RWPE2 (cell line): ENCODE measurements at places on chromosomes 16 and 17.

- DNase-seq = peak; percentile 86
These were observed 60.9 kb downstream of the RPTOR start for GRCh38 chr17:80605326-80606066.

DNA sequence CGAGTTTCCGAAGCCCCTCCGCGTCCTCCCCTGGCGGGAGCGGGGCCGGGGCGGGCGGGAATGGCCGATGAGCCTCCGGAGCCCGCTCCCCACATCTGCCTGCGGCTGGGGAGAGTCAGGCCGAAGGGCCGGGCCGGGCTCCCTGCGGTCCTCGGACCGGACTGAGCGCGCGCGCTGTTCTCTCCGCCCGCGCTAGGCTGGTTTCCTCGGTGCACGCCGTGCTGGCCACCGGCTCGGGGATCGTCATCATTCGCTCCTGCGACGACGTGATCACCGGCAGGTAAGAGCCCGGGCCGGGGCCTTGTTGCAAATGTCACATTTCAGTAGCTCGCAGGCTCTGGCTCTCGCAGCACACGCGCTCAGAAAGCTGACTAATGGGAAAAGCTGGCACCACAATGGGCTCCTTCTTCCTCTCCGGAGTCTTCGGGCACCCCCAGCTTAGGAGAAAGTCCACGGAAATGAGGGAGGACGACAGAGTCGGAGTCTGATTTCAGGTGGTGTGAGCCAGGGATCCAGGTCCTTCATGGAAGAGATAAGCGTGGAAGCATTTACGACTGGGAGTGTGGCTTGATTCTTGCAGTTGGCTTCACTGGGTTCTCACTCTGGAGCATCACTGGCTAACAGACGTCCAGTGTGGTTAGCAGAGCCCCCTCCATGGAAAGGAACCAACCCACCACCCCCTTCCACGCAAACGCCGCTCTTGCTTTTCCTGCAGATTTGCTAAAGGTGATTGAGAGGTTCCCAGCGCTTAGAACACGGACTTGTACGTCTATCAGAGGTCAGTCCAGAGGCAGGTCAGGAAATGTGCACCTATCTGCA, 715 bp downstream of the TLCD3A start:
- DNase-seq = no peak

- DNase-seq = no peak
These were observed 16.0 kb upstream of the LRRC75A start for GRCh38 chr17:16507918-16508533.

GRCh38 chr17:82802075-82802780, 37.6 kb downstream of the ZNF750 start:
- no peak for DNase-seq

DNA sequence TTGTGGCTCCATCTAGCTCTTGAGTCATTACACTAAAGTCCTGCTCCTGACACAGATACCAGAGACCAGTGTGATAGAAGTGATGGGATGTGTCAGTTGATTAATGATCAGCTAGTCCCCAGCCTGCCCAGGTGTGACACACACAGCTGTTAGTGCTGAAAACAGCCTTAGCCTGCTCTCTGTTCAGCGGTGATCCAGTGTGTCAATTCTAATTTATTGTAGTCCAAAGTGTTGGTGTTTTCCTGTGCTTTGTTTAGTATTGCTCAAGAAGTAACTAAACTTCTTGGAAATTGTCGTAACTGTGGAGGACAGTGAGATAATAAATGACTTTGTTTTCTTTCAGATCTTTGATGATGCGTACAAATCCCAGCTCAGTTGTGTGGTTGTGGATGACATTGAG, 92.3 kb downstream of the WNT3 start:
- DNase-seq = no peak

GRCh38 chr17:42321555-42321954, 33.3 kb downstream of the STAT5A start:
- DNase-seq = no peak

DNA sequence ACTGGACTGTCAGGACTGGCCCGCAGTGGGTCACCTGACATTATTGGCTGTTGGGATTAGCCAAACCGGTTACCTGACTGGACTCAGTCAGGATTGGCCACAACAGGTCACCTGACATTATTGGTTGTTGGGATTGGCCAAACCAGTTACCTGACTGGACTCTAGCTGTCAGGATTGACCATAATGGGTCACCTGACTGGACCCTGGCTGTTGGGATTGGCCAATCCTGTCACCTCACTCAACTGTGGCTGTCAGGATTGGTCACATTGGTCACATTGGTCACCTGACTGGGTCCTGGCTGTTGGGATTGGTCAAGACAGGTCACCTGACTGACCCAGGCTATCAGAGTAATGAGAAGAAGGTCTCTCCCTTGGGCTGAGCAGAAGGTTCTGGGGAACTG, 207.7 kb upstream of the SDK2 start:
- no peak for DNase-seq

DNA sequence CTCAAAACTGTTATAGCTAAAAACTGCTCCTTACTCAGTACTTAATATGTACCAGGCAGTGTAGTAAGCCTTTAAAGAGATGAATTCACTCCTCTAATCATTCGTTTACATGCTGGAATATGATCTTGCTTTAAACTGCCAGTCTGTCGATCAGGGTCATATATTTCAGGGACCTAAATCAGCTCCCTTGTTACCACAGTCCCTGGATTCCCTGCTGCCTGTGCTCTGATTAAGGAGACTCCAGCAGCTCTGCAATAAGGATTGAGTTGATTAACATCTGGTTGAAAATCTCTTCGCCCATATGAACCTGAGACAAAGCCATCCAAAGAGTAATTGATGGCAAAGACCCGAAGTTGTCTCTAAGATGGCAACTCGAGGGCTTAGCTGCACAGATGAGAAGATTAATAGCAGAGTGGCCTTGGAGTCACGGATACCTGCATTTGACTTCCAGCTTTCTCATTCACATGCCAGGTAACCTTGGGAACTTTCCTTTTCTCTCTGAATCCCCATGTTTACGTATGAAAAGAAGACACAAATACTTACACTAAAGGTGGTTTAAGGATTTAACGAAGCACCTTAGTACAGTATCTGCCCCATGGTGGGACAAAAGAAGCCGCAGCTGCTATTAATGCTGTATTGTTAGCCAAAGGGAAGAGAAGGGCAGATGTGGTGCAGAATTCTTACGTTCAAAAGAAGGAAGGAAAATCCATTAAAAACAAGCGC, 68.2 kb downstream of the VAT1L start:
- DNase-seq = no peak

DNA sequence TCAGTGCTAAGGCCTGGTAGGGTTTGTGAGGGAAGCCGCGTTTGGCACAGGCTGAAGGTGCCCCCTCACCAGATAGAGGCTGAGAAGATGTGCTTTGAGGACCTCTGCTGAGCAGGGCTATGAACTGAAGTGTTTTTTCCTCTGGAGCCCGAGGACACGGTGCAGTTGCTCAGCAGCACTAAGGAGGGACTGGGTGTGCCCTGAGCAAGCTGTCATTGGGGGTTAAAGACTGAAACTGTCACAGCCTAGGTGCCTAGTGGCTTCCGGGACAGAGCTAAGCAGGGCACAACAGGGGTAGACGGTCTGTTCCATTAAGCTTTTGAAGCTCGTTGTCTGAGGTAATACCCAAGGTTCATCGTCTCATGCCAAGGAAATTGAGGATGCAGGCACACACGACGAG, 24.8 kb upstream of the ASGR2 start:
- no peak for DNase-seq

DNA sequence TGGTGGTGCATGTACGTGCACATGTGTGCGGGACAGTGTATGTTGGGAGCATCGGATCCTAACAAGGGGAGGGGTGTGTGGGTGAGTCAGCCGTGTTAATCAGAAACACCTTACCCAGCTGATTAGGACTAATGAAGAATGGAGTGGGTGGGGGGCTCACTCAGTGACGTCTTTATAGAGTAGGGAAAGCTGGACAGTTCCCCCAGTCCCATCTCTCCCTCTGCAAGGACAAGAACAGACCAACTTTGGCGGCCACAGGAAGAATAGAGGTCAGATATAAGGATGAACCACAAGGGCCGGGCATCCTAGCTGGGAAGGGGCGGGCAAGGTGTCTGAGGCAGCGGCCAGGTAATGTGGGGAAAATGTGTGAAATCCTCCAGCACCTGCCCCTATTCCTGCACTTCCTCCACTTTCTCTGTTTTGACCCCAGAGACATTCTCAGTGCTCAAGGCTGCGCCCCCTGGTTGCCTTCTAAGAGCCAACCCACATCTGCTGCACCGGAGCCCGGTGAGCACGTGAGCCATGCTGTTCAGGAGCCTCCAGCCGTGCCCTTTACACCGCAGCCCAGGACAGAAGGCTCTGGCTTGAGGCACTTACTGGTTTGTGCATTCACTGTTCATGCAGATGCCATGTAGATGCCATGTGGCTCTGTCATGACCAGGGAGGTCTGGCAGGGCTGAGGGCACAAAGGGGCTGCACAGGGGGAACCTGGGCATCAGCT, 18.9 kb upstream of the TBX21 start:
- DNase-seq = no peak

DNA sequence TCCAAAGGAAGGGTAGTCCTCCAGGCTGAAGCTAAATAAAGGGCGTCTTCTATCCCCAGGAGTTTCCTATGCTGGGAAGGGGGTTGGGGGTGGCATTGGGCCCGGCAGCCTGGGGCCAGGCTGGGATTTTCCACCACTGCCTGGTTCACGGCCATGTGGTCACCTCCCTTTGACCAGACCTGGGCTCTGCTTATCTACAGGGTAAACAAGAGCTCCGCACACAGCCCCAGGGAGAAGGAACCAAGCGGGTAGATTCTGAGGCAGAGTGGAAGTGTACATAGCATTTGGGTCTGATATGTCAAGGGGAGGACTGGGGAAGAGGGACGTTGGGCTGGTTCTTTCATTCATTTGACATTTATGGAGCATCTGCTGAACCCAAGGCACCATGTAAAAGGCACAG, 27.2 kb upstream of the TMEM220 start:
- DNase-seq = no peak

DNA sequence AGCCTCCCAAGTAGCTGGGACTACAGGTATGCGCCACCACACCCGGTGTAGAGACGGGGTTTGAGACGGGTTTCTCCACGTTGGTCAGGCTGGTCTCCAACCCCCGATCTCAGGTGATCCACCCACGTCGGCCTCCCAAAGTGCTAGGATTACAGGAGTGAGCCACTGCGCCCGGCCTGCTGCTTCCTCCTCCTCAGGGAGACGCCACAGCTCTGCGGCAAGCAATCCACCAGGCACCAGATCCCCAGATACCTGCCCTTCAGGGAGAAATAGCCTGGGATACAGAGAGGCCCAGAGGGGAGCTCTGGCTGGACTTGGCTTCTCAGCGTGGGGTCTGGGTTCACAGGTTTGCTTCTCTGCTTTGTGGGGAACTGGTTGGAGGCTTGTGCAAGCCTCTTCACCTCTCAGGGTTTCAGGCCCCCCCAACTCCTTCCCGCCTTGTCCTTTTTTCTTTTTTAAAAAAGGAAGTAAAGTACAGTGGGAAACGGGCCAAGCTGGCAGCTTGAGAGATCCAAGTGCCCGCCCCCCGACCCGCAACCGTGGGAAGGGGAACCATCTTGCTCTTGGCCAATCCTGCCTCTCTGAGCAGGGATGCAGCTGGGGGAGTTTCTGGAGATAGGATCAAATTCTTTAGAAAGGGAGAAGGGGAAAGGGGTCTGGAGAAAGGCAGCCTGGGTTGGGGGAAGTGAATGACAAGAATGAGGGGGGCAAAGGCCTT, 2.6 kb upstream of the SPHK1 start:
- peak; percentile 63 for DNase-seq

- DNase-seq = no peak
These were observed 14.4 kb upstream of the ABCC3 start for GRCh38 chr17:50620237-50620636.
